ENCODE measurements at places on chromosomes 11 and 22.

- DNase-seq, result no peak
These were observed 30.9 kb upstream of the CSNK2A3 start for GRCh38 chr11:11383995-11384394.

DNA sequence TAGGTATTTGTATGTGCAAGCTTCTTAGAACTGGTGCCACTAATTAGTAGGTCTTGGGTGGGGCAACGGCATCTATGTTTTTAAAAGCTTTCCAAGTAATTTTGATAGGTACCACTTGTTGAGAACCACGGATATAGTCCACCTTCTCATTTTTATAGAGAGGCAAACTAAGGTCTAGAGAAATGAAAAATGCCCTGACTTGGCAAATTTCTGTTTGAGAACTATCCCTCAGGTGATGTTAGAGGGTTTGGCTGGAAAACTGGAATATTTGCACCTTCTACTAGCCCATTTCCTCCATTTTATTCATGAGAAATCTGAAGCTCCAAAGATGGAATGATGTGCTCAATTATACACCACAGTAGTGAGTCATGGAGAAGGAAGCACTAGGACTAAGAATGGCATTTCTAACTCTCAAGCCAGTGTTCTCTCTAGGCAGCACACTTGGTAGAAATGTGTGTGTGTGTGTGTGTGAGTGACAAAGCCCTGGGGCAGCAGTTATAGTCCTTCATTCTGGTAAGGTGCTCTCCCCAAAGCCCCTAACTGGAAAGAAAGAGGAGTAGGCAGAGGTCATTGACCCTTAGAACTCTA, 1.8 kb upstream of the TMEM86A start:
- DNase-seq, result no peak

DNA sequence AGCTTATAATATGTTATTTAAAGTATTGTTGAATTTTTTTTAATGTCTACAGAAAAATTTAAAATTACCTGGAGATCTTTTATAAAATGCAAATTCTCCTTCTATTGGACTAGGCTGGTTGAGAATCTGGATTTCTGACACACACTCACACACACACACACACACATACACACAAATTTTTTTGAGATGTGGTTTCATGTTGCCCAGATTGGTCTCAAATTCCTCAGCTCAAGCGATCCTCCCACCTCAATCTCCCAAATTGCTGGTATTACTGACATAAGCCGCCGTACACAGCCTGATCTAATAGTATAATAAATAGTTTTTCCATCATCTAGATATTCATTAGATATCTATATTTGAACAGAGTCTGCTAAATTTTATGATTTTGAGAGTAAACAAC, 4.5 kb upstream of the RFPL1 start:
- no peak for DNase-seq

DNA sequence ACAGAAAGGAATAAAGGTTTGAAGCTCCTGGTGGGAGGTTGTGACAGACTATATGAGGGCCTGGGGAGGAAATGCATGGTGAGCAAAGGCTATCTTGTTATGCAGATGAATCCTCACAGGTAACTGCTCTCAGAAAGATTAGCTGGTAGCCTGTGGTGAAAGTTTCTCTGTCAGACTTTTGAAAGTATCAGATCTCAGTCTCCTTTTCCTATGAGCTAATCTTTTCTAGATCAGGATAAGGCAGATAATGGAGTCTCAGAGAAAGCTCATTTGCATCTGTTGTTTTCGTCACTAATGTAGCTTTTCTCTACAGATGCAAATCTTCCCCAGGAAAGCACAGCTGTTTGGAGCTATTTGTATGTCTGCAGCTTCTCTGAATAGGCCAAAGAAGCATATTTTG, 21.0 kb upstream of the OR6X1 start:
- DNase-seq, result no peak

- DNase-seq, result no peak
These were observed 18.2 kb downstream of the TEAD1 start for GRCh38 chr11:12692229-12693075.
